ENCODE measurements at places on chromosomes 6 and 20. TPM values are rescaled to one million over a fixed set of nuclear protein-coding genes. Genes with fewer than 3 reads are reported as not detected.

GRCh38 chr6:151374036-151374683 lies 17.2 kb downstream of the ZBTB2 start:
- DNase-seq, result no peak

IYD gene
- not detected for total RNA-seq

- DNase-seq, result no peak
Measured at GRCh38 chr6:141610741-141611140, 522.0 kb upstream of the GJE1 start.

DNA sequence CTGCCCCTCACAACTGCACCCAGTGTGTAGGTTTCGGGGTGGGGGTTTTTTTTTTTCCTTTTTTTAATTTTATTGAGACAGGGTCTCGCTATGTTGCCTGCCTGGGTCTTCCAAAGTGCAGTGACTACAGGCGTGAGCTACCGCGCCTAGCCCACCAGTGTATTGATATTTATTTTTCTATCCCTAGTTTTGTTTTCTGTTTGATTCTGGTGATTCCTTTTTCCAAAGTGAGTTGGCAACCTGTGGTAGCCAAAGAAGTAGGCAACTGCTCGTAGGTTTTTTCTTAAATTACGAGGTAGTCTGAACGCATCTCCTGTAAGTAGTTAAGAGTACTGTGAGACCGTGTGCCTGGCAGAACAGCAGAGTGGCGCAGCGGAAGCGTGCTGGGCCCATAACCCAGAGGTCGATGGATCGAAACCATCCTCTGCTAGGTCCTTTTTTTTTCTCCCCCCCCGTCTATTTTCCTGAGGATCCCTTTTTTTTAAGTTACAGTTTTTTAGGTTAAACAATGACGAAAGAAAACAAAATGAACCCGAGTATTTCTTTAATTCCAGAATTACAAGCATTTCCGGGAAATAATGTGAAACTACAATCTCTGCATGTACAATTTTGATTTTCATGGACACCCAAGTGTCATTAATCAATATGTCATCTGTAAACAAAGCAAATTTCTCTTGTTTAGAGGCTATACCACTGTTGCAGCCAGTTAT lies 78.7 kb upstream of the BTN3A2 start:
- DNase-seq, result peak; percentile 80

- no peak for DNase-seq
Measured at GRCh38 chr20:61477451-61477861, 225.4 kb downstream of the CDH4 start.

PPP1R14C gene
- 0.18 TPM for total RNA-seq

CLPSL2 gene
- total RNA-seq, result not detected

NMBR gene
- not detected for total RNA-seq

IPCEF1 gene
- total RNA-seq, result 3.7 TPM

GRCh38 chr20:48828734-48829460 lies 1.1 kb upstream of the PREX1 start:
- no peak for DNase-seq

DNA sequence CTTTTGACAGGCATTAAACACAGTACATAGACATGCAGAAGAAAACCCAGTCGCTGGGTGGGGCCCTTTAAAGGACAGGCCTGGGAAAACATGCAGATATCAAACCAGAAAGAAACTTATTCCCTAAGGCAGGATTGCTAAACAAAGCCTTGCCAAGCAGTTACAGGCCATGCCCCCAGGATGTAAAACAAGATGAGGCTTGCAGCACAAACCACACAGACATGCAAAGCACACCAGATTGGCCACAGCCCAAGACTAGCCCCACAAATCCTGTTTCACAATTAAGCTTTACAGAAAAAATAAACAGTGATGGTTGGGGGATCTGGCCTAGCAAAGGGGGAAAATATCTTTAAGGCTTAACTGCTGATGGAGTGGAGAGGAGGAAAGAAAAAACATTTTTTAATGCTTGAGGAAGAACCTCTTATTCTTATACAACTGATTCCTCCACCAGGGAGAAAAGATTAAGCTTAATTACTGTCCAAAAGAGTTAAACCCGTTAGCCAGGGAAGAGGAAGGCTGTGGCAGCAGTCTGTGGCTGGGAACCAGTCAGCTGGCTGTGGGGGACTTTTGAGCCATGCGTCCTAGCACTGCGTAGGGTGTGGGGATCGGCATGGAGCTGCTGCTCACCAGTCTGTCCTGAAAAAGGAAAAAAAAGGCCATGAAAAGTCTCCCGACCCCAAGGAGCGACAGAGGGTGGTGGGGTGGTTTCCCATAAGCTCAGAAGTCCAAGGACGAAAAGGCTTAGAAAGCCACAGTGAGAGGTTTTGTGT lies 28.4 kb downstream of the COL19A1 start:
- DNase-seq, result no peak

STX11 gene
- total RNA-seq, result 7.0 TPM

DNA sequence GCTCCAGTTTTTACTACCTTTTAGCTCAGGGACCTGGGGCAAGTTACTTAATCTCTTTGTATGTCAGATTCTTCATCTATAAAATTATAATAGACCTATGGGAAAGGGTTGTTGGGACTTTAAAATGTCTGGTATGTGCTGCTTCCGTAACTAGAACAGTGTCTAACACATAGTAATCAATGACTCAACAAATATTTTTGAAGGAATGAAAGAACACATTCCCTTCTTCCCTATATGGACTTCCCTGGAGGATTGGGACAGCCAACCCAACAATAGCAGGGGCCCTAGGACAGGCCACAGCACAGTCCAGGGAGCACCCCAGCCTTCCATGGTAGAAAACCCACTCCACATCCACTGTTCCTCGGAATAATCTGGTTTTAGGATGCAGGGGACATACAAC lies 50.7 kb upstream of the TPD52L1 start:
- DNase-seq, result no peak
